ENCODE measurements at places on chromosomes 7 and 10. TPM values are rescaled to one million over a fixed set of nuclear protein-coding genes. Genes with fewer than 3 reads are reported as not detected.
A peak's percentile ranks its signal among the peaks of the same experiment; 100 is the strongest.

Gene AP5Z1
- 32.8 TPM for total RNA-seq

Gene GPR15LG
- not detected for total RNA-seq

Gene SAP25
- 14.0 TPM for total RNA-seq

Gene EPO
- not detected for total RNA-seq

Gene ADAMTS14
- total RNA-seq = 0.11 TPM

Gene CPA5
- total RNA-seq = not detected

Gene TEX36
- not detected for total RNA-seq

Gene ETV1
- not detected for total RNA-seq

Gene FAM241B
- total RNA-seq = not detected

Gene TMEM130
- 0.57 TPM for total RNA-seq

Gene ANKRD61
- 0.68 TPM for total RNA-seq

- DNase-seq = no peak
These were observed 125.6 kb upstream of the FRMD4A start for GRCh38 chr10:14456218-14456869.

GRCh38 chr10:4736608-4737007, 89.4 kb upstream of the AKR1E2 start:
- no peak for DNase-seq

DNA sequence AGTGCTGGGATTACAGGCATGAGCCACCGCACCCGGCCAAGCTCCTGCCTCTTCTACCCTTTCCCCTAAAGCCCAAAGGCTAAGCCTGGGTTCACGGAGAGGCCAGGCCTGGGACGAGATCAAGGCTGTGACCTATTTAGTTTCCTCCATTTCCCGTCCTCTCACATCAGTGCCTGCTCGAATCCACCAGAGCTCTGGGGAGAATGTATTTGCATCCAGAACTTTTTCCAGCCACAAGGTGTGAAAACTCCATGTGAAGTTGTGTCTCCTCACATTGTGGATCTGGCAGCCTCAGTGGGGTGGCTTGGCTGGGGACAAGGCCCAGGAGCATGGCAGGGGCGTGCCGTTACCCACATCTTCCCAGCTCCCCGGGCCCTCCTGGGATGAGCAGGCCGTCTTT, 38.0 kb downstream of the SMKR1 start:
- DNase-seq = no peak

GRCh38 chr10:1668399-1668798, 68.9 kb downstream of the ADARB2 start:
- DNase-seq = no peak

DNA sequence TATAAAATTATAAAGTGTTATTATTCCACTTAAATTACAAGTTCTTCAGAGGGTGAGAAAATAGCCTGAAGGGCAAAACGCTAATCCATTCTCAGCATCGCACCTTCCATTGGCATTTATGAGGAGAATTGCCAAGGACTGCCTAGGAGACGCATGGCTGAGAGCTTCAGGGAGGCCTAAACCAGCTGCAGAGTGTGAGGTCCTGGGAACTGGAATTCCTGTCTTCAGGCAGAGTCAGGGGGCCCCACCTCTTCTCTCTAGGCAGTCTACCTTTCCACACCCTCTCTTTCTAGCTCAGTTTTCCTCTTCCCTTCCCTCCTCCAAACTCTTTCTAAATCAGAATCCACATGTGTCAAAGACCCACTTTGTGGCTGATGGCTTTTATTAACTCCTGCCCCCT, 35.3 kb downstream of the LRRC72 start:
- no peak for DNase-seq

- DNase-seq = no peak
These were observed 35.3 kb upstream of the ANKRD2 start for GRCh38 chr10:97537186-97537869.

DNA sequence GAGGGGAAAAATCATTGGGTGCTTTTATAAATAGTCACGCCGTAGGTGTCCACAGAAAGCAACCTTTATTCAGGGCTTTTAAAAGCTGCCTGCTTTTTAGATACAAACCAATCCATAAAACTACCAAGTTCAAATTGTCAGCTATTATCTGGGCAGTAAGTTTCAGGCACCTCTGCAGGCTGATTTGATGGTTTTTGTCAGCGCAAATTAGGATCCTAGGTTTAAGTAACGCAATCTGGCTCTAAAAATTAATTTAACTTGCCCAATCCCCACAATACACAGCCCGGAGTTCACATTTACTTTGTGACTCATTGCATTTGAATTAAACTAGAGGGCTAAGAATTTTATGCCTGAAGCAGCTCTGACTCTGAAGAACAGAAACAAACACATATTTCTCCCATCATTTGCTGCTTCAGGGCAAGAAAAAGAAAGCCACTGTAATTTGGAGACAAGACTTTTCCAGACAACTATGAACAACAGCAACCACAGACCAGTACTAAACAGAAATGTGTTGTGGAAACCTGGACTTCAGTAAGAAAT, 43.3 kb downstream of the NRP1 start:
- no peak for DNase-seq

GRCh38 chr7:1558181-1558811, 2.3 kb upstream of the TMEM184A start:
- DNase-seq = peak; percentile 61

- DNase-seq = no peak
These were observed 45.8 kb downstream of the GPR85 start for GRCh38 chr7:113040849-113041248.

DNA sequence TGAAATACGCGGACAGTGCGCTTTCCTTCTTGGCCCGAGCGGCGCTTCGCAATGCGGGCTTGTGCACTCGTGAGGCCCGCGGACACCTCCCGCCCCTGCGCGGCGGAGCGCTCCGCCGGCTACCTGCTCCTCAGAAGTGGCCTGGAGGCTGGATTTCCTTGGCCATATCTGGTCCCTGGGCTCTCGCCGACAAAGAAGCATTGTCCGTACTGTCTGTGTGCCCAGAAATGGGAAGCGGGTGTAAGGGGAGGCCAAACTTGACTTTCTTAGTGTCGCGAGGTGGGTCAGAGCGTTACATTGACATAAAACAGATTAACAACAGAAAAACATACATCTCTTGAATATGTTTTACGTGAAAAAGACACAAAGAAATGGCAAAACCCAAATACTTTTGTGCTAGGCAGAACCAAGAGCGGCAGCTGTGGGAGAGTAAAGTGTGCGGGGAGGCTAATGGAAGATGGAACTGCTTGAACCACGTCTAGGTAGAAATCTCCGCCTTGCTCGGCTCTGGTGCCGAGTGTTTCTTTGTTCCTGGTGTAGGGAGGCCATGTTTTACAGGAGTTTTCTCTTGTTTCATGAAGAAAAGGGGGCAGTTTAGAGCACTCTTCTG, 1.4 kb downstream of the LANCL2 start:
- peak; percentile 57 for DNase-seq

DNA sequence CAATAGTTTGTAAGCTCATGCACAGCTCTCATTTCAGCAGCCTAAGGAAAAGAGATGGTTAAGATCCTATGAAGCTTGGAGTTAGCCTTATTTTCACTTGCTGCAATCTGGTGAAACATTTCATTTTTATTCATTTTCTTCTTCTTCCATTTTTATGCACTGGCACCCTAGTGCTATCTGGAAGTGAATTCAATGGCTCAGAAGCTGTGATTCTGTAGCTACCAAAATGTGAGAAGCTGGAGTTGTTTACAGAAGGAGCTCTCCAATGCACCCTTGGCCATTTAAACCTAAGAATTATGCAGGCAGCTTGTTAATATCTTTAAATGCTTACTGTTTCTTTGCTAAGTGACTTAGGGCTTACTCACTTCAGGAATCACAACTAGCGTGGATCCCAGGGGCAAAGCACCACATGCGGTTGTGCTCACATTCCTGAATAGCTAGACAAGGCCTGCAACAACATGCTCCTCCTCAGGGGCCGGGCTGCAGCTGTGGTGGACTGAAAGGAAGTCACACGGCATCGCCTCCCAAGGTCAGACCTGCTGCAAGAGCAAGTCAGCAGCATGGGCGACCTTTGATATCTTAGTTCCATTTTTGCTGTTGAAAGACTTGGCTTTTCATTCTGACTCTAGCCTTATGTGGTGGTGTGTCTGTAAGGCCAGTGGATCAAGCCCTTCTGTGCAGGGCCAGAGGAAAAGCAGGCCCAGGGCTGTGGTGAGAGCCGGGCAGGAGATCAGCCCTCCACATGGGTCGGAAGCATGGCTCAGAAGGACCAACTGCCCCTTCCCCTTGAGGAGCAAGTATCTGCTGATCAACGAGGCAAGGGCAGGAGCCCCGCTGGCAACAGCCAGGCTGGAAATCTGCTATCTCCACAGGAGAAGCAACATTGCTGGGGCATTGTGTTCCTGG, 91.9 kb upstream of the MBL2 start:
- DNase-seq = no peak

DNA sequence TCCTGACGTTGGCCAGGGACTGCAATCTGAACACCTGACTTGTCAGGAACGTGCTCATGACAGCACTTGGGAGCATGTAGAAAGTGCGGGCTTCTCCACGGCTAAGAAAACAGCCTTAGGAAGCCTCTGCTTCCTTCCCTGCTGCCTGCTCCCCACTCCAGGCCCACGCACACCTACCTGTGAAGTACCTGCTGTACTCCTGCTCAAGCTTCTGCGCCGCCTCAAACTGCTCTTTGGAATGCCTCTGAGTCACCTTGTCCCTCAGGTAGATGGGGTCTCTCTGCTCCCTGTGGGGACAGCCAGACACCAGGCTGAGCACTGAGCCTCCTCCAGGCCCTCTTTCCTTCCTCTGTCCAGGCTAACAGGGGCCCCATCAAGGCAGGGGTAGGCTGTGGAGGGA, 132.7 kb downstream of the DLG5 start:
- no peak for DNase-seq

GRCh38 chr10:31083765-31084184, 52.1 kb upstream of the ZNF438 start:
- peak; percentile 15 for DNase-seq

GRCh38 chr7:112444505-112444904, 5.8 kb upstream of the IFRD1 start:
- DNase-seq = no peak

DNA sequence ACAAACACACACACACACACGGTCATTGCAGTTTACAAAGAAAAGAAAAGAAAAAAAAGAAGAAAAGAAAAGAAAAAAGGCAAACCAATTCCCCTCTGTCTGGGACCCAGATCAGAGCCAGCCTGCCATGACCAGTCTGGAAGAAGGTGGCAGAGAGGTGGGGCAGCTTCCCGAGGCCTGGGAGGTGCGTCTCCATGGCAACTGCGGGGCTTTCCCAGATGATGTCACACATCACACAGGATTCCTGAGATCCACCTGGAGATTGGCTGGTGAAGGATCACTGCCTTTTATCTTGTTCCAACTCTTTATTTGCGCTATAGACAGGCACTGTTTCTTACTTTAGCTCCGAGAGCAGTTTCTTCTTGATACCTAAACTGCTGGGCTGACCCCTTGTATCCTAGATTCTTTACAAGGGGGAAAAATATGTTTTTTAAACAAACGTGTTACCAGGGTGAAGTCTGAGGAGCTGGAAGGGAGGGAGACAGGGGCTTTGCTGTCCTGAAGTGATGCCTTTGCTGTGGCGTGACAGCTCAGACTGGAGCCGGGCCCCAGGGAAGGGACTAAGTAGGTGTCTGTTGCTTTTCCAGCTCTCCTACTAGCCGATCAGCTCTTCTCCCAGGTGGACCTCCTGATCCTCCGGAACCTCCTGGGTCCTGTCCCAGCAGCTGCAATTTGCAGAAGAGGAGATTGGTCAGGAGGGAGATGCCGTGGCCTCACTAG, 298.5 kb downstream of the KLF6 start:
- no peak for DNase-seq

DNA sequence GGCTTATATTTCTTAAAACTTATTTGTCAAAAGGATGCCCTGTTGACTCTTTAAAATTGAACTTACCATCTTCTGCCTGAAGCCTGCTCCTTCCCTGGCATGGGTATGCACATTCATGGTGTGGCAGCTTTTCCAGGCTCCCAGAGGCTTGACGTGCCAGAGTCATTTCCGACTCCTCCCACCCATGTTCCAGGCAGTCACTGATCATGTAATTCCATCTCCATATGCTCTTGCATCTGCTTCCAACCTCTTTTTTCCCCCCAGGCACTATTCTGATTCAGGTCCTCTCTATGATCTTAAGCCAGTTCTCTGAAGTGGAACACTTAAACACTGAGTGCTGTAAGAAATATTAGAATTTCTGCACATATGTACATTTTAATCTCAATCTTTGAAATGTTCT, 82.2 kb downstream of the CFAP58 start:
- DNase-seq = no peak

DNA sequence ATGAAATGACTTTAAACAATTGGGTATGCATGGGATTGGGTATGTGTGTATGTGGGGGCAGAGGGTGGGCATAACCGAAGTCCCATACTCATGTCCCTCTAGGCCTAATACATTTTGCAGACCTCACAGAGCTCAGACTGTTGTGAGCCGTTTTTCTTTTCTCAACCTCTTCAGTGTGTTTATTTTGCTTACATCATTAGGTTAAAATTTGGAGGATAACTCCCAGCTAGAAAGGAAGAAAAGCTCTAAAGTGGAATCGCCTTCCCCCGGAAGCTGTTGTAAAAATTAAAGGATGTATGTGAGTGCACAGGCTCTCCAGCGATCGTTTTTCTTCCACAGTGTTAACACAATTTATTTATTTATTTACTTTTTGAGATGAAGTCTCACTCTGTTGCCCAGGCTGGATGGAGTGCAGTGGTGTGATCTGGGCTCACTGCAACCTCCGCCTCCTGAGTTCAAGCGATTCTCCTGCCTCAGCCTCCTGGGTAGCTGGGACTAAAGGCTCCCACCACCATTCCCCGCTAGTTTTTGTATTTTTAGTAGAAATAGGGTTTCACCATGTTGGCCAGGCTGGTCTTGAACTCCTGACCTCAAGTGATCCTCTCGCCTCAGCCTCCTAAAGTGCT, 1.5 kb upstream of the H2AZ2 start:
- DNase-seq = no peak

DNA sequence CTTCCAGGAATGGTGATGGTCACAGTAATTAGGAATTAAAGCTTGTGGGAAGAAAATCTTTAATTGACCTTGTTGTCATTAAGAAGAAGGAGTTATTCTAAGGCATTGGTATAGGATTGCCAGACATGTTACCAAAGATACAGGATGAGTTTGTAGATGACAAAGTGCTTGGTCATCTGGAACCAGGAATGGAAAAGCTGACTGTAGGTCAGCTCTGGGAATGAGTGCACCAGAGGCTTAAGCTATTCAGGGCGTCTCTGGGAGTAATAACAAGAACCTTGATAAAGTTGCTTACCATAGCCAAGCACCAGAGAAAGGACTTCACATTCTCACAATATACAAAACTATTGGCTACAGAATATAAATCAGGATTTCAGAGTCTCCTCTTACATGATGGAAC, 89.0 kb downstream of the PHTF2 start:
- no peak for DNase-seq

- DNase-seq = no peak
These were observed 296.6 kb upstream of the ETV1 start for GRCh38 chr7:14286036-14286435.

GRCh38 chr7:44067064-44067951, 1.9 kb upstream of the PGAM2 start:
- DNase-seq = no peak

GRCh38 chr10:99921948-99922347, 87.8 kb downstream of the DNMBP start:
- DNase-seq = no peak

GRCh38 chr10:31940839-31941653, 12.4 kb upstream of the ARHGAP12 start:
- peak; percentile 13 for DNase-seq

GRCh38 chr10:77024461-77024860, 613.1 kb downstream of the KCNMA1 start:
- no peak for DNase-seq
